ENCODE measurements at places on chromosomes 2 and 18.

DNA sequence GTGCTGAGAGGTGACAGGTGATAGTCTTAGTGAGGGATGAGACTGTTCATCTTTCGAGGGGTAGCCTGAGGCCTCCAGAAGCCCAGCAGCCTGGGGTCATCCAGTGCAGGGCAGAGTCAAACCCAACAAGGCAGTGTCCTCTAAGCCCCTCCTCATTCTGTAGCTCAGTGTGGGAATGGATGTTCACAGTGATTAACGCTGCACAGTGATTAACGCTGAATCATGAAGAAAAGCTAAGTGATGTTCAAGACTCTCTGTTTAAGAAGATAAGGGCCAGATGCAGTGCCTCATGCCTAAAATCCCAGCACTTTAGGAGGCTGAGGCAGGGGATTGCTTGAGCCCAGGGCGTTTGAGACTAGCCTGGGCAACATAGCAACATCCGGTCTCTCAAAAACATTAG is 56.3 kb upstream of the LAPTM4A start:
- DNase-seq, result no peak

GRCh38 chr18:52337276-52337675 is 2.7 kb upstream of the DCC start:
- DNase-seq, result no peak

GRCh38 chr2:85537600-85538506 is 1.1 kb upstream of the MAT2A start:
- peak; percentile 75 for DNase-seq

DNA sequence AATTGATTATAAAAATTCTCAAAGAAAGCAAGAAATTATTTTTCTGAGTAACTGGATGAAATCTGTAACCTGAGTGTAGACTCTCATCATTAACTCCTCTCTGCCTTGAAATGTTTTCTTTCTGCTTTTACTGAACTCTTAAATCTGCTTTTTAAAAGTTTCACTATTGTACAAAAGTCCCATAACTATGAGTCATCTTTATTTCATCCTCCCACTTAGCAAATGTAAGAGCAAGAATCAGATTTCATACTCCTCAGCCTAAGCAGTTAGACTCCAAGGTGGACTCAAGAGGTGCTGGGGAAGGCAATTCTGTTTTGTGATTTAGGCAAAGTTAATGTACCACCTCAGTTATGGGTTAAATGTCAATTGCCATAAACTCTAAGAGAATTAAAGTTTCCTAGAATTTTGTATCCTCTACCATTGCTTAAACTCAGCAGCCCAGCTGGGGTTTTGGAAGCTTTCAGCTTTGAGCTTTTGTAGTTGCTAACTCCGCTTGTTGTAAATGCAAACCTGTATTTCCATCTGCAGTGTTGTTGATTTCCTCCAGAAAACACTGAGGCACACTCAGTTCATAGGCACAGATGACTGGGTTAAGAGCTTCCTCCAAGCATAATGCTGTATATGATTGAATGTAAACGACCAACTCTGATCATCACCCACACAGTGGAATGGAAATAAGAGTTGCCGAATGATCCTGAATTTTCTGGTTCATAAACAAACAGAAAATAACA is 268.8 kb downstream of the ARHGAP15 start:
- DNase-seq, result peak; percentile 20

DNA sequence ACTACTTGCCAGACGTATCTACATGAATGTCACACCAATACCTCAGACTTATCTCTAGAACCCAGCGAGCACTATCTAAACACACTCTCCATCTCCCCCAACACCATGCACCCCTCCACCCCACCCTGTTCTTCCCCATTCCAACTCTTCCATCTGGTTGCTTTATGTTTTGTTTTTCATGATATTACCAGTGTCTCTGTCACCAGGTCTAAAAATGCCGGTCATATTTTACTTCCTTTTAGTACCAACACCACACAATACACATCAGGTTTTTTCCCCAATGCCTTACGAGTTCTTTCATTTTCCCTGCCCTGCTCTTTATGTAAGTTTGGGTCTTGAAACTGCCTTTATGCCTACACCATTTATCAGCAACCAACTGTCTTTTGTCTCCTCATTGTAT is 10.2 kb upstream of the ITGA4 start:
- DNase-seq, result no peak

DNA sequence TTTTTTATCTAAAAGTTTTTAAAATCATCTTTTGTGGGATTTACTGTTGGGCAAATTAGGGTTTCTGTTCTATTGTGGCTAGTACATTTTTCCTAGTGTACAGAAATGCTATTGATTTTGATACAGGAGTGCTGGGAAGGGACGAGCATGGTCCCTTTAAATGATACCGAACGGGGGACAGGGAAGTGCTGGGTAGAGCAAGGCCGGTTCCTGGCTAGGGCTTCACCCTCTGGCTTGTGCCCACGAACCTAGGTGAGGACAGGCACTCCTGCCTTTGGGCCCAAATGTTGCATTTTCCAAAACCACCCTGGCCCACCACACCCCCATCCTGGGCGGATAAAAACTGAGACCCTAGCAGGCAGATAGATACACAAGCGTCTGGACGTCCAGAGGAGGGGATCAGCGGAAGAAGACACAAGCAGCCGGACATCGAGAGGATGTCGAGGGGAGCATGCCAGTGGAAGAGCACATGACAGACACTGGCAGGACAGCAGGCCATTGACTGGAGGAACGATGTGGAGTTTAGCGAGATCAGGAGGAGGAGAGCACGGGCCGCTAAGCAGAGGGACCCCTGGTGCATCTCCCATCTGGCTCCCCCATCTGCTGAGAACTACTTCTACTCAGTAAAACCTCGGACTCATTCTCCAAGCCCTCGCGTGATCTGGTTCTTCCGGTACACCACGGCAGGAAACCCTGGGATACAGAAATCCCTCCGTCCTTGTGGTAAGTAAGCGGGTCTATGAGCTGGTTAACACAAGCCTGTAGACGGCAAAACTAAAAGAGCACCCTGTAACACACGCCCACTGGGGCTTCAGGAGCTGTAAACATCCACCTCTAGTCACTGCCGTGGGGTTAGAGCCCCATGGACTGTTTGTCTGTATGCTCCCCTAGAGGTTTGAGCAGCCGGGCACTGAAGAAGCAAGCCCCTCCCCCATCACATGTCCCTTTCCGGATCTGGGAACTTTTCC is 13.5 kb upstream of the CALCRL start:
- no peak for DNase-seq

DNA sequence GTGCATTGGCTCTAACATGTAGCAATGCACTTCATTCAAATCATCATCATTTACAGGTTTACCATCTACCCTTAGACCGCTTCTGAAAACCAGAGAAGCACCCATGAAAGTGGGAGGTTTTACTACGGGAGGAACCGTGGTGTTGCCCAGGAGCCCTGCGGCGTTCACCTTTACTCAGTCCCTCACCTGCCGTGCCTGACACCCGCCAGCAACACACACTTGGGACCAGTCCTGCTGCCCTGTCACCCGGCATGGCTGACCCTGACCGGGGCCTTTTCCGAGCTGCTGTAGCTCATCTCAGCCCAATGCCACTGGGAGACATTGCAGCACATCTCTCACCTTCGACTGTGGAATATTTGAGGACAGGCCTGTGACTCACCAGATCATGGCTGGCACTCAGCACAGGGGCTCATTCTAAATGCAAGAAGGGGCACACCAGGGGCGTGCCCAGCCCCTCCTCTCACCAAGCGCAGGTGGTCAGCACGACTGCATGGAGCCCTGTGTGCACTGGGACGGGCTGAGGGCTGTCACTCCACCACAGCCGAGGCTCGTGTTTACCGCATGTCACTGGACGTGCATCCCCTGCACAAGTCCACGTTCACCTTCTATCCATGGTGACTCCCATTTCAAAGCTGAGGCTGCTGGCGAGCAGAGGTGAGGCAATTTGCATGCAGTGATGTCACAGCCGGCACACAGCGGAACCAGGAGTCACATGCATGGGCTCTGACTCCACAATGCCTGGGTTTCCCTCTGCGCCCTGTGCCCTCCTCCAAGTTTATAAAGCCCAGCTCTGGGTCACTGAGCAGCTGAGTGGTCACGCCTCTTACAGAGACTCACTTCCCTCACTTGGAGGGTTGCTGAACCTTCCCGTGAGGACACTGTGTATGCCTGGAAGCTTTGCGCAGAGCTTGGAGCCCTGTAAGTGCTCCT is 76.7 kb upstream of the SNTG2 start:
- DNase-seq, result no peak

- peak; percentile 75 for DNase-seq
These were observed 47.1 kb downstream of the EFR3B start for GRCh38 chr2:25088817-25089516.

DNA sequence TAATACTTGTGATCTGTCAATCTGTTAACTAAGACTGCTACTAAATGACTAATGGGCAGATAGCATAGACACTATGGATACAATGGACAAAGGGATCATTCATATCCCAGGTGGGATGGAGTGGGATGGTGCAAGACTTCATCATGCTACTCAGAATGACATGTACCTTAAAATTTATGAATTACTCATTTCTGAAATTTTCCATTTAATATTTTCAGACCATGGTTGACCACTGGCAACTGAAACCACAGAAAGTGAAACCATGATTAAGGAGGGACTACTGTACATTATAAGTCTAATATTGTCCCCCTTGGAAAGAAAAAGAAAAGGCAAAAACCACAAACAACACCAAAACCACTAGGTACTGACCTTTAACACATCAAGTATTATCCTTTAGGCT is 247.0 kb upstream of the SYT4 start:
- no peak for DNase-seq

DNA sequence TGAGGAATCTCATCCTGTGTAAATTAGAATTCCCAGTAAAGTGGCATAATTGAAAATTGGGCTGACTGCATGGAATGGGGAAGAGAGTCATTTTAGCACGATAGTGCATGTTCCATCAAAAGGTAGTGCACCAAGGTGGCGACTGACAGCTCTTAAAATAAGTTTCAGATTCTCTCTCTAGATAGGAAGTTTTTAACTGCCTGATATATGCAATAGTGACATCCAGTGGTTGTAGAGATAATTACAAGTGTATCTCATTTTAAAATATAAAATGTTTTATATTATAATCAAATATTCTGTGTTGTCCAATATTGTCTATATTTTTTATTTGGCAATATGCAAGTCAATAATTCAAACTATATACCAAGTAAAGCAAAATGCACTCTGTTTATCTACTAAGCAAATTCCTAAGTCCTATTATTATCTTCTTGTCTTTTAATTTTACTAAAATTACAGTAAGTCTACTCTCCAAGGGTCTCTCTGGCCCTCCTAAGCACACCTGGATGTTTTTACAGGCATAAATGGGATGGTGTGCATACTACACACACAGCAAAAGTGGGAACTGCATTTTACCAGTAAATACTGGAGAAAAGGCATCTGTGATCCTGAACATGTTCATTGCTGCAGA is 397.7 kb upstream of the HNRNPA3 start:
- DNase-seq, result peak; percentile 47
